H1 (cell line): ENCODE measurements at places on chromosomes 2 and 18.
A peak's percentile ranks its signal among the peaks of the same experiment; 100 is the strongest.

- peaks cover 28% of the 10 kb centered on the region for H3K27me3 ChIP-seq
- no peak overlapping the region for H3K27ac ChIP-seq
- H3K36me3 ChIP-seq, result no peaks in the 10 kb centered on the region
- DNase-seq, result peak; percentile 62
- H3K4me1 ChIP-seq, result no peaks in the 10 kb centered on the region
These were observed 338.8 kb downstream of the AGPS start for GRCh38 chr2:177731384-177731783.

GRCh38 chr2:207338610-207339009 lies 172.9 kb upstream of the KLF7 start:
- H3K27me3 ChIP-seq, result no peaks in the 10 kb centered on the region
- peaks cover 4% of the 10 kb centered on the region for H3K4me1 ChIP-seq
- H3K4me3 ChIP-seq, result no peak overlapping the region
- no peak for DNase-seq
- H3K36me3 ChIP-seq, result no peaks in the 10 kb centered on the region

- H3K27ac ChIP-seq, result no peak overlapping the region
- no peak for DNase-seq
- H3K36me3 ChIP-seq, result no peaks in the 10 kb centered on the region
- peaks cover 7% of the 10 kb centered on the region for H3K4me1 ChIP-seq
- peaks cover 50% of the 10 kb centered on the region for H3K27me3 ChIP-seq
These were observed 57.2 kb upstream of the ACVR1 start for GRCh38 chr2:157933160-157933920.

DNA sequence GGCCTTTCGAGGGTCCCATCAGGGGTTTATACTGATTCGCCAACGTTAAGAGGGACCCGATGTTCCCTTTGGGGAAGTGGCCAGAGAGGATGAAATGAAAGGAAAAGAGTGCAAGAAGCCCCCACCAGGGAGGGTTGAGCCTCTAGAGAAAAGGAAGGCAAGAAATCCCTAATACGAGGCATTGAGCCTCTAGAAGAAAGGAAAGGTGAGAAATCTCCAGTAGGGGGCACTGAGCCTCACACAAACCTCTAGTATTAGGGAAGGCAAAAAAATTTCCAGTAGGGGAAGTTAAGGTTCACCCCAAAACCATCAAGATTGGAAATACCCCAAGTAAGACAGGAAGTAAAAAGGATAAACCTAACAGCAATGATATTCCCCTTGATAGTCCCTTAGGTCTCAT lies 9.8 kb upstream of the SAP130 start:
- DNase-seq, result no peak
- no peak overlapping the region for H3K4me3 ChIP-seq
- no peaks in the 10 kb centered on the region for H3K4me1 ChIP-seq
- H3K27me3 ChIP-seq, result no peaks in the 10 kb centered on the region
- no peak overlapping the region for H3K27ac ChIP-seq

- H3K27ac ChIP-seq, result no peak overlapping the region
- no peaks in the 10 kb centered on the region for H3K27me3 ChIP-seq
- H3K4me1 ChIP-seq, result peaks cover 3% of the 10 kb centered on the region
- no peak for DNase-seq
These were observed 107.8 kb downstream of the LYPD1 start for GRCh38 chr2:132562245-132562644.

DNA sequence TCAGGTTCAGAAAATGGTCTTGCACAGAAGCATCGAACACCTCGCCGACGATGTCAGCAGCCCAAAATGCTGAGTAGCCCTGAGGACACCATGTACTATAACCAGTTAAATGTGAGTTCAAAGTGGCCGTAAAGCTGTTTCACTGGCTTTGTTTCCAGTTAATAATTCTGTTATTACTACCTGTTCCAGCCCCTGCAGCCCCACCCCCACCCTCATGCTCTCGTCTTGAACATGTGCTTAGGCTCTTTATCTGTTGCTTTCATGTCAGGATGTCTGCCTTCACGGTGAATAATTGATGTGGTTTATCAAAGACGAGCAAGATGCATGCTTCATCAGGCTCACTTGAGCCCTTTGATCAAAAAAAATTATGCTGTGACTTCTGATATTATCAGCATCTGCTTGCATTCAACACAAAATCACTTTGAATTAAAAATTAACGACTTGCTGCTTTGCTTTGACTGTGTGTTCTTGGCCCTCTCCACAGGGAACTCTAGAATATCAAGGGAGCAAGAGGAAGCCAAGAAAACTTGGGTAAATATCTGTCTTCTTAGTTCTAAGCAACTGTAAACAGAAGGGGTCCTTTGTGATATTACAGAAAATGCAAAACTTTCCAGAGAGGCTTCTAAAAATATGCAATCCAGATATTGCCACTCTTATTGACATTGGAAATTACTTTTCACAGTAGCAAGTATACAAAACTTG lies 63.4 kb upstream of the SP5 start:
- DNase-seq, result no peak
- no peak overlapping the region for H3K4me3 ChIP-seq
- no peaks in the 10 kb centered on the region for H3K27me3 ChIP-seq
- H3K4me1 ChIP-seq, result no peaks in the 10 kb centered on the region
- no peaks in the 10 kb centered on the region for H3K36me3 ChIP-seq

- no peaks in the 10 kb centered on the region for H3K4me1 ChIP-seq
- no peak overlapping the region for H3K27ac ChIP-seq
- no peak for DNase-seq
- no peak overlapping the region for H3K4me3 ChIP-seq
These were observed 53.2 kb downstream of the G6PC2 start for GRCh38 chr2:168954256-168954655.

DNA sequence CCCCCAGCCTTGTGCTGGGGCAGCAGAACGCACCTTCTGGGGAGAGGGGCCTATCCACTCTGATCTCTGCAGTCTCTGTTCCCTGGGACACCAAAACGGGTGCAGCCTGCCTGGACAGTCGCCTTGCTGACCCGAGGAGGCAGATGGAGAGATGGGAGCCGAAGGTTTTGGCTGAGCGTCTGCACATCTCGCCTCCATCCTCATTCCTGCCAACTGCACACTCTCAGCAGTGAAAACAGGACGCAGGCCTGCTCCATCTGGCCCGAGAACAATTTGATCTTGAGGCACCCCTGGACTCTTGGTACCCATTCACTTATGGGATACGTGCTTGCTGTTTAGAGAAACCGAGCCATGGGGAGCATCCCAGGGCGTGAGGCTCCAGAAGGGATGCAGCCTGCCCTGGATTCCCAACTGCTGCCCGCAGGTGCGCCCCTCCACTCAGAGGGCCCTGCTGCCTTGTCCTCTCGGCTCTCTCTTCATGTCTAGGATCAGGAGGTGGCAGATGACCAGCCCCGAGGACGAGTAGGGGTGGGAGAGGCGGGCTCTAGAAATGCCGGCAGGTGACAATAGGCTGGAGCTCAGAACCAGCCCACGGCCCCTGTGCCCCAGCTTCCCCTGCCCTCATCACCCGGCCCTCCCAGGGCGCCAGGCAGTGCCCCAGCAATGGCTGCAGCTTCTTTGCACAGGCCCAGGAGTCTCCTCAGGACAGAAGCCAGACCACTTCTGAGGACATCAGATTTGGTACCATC lies 9.1 kb upstream of the SEMA4C start:
- H3K27me3 ChIP-seq, result 0 out of 2 replicates have a peak, but pooled peaks cover 2% of the 10 kb centered on the region
- H3K4me3 ChIP-seq, result no peak overlapping the region

- H3K36me3 ChIP-seq, result peaks cover 7% of the 10 kb centered on the region; the same call in 1 of the 2 replicates
- H3K27ac ChIP-seq, result no peak overlapping the region
- no peak overlapping the region for H3K4me3 ChIP-seq
- DNase-seq, result no peak
- H3K4me1 ChIP-seq, result no peaks in the 10 kb centered on the region
These were observed 46.1 kb upstream of the GRHL1 start for GRCh38 chr2:9905413-9905812.

GRCh38 chr2:88813612-88814011 lies 122.1 kb downstream of the RPIA start:
- no peaks in the 10 kb centered on the region for H3K4me1 ChIP-seq
- no peak overlapping the region for H3K27ac ChIP-seq
- H3K36me3 ChIP-seq, result no peaks in the 10 kb centered on the region
- no peak for DNase-seq

DNA sequence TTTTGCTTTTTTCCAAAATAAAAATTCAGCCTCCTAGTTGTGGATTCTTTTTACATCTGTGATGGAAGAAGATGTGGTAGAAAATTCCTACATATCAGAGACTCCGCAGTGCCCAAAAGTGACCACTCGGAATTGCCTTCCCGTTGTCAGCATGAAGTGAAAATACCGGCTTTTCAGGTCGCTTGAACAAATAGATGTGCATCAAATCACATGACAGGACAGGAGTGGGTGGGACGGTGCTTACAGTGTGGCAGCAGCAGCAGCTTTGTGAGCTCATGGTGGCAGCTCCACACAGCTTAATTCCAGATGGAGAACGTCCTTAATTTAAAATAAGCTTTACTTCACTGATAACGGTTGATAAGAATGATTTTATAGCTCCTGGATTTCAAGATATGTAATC lies 20.3 kb downstream of the SALL3 start:
- no peak overlapping the region for H3K27ac ChIP-seq
- peaks cover 27% of the 10 kb centered on the region for H3K36me3 ChIP-seq
- no peak for DNase-seq
- H3K4me1 ChIP-seq, result no peaks in the 10 kb centered on the region
- H3K27me3 ChIP-seq, result no peaks in the 10 kb centered on the region

- no peak for DNase-seq
- no peaks in the 10 kb centered on the region for H3K27me3 ChIP-seq
- H3K36me3 ChIP-seq, result no peaks in the 10 kb centered on the region
- no peaks in the 10 kb centered on the region for H3K4me1 ChIP-seq
These were observed 141.7 kb upstream of the TWIST2 start for GRCh38 chr2:238706163-238706562.

DNA sequence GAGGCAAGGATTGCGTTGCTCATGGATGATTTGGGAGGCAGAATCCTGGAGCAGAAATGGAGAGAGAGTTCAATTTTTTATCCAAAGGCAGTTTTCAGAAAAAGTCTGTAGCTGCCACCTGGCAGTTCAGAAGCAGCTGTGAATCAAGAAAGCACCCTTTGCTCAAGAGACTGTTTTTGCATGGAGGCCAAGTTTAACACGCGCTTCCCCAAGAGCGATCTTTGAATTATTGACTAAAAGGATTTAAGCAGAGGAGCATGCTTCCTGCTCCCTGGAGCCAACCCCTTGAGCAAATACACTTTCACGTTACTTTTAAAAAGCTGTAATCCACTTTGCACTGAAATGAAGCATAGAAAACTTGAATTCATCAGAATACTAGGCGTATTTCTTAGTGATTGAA lies 252.4 kb downstream of the RNF144A start:
- no peaks in the 10 kb centered on the region for H3K27me3 ChIP-seq
- no peak overlapping the region for H3K27ac ChIP-seq
- H3K4me3 ChIP-seq, result no peak overlapping the region
- no peak for DNase-seq

DNA sequence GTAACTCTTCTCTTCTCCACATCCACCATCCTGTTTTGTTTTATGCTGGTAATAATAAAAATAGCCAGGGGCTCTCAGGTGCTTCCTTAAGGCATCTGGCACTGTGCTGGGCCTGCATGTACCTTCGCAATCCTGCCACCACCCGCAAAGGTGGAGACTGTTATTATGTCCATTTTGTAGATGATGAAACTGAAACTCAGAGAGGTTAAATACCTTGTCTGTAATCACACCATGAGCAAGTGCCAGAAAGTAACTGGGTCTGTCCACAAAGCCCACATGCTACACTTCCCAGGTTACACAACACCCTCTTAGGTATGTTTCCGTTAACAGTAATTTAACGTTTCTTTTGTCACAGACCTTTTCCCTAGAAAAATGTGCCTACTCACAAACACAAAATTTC lies 27.0 kb downstream of the NRP2 start:
- no peak overlapping the region for H3K27ac ChIP-seq
- no peak for DNase-seq
- H3K4me1 ChIP-seq, result peaks cover 3% of the 10 kb centered on the region
- H3K4me3 ChIP-seq, result no peak overlapping the region
- no peaks in the 10 kb centered on the region for H3K27me3 ChIP-seq
- H3K36me3 ChIP-seq, result no peaks in the 10 kb centered on the region

DNA sequence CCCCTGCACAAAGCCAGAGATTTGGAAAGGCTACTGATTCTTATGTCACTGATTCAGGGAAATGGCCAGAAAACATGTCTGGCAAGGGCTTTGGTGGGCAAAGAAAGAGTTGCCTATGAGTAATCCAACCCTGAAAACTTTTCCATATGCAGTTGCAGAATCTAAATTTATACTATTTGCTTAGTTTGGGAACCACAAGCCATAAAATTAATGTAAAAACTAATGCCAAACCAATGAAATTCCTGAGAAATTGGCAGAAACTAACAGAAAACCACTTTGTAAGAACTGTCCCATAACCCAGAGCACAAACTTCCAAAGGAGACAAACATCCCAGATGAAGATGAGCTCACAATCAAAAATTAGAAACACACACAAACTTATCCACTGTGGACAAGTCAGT lies 48.8 kb downstream of the TCF4 start:
- H3K4me1 ChIP-seq, result no peaks in the 10 kb centered on the region
- no peak for DNase-seq
- no peaks in the 10 kb centered on the region for H3K27me3 ChIP-seq
- H3K4me3 ChIP-seq, result no peak overlapping the region
- no peaks in the 10 kb centered on the region for H3K36me3 ChIP-seq
- H3K27ac ChIP-seq, result no peak overlapping the region

- H3K27ac ChIP-seq, result no peak overlapping the region
- H3K36me3 ChIP-seq, result no peaks in the 10 kb centered on the region
- no peak overlapping the region for H3K4me3 ChIP-seq
- no peaks in the 10 kb centered on the region for H3K27me3 ChIP-seq
- DNase-seq, result no peak
These were observed 221.1 kb downstream of the ICOS start for GRCh38 chr2:204157684-204158083.

DNA sequence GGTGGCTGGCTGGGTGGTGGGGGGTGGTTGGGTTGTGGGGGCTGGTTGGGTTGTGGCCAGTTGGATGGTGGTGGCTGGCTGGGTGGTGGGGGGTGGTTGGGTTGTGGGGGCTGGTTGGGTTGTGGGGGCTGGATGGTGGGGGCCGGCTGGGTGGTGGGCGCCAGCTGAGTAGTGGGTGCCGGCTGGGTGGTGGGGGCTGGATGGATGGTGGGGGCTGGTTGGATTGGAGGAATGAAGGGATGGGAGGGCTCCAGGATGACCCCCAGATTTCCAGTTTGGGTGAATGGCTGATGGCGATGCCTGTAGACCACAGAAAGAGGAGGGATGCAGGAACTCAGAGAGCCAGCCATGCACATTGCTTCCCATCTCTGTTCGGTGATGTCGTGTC lies 26.8 kb upstream of the GPR17 start:
- no peak for DNase-seq
- no peak overlapping the region for H3K4me3 ChIP-seq
- H3K27me3 ChIP-seq, result no peaks in the 10 kb centered on the region
- no peaks in the 10 kb centered on the region for H3K4me1 ChIP-seq

- H3K36me3 ChIP-seq, result no peaks in the 10 kb centered on the region
- no peak for DNase-seq
- peak overlapping the region; percentile 61; the same call in 1 of the 2 replicates for H3K27ac ChIP-seq
- H3K27me3 ChIP-seq, result no peaks in the 10 kb centered on the region; the same call in 1 of the 2 replicates
- peaks cover 9% of the 10 kb centered on the region for H3K4me1 ChIP-seq
These were observed 482 bp downstream of the DLGAP1 start for GRCh38 chr18:4454537-4455112.
